Activated effector memory CD4-positive, alpha-beta T cell treated with Interleukin-2 at 50 U/mL for 16 hours (primary cell): ENCODE measurements at places on chromosomes 3 and 15.

DNA sequence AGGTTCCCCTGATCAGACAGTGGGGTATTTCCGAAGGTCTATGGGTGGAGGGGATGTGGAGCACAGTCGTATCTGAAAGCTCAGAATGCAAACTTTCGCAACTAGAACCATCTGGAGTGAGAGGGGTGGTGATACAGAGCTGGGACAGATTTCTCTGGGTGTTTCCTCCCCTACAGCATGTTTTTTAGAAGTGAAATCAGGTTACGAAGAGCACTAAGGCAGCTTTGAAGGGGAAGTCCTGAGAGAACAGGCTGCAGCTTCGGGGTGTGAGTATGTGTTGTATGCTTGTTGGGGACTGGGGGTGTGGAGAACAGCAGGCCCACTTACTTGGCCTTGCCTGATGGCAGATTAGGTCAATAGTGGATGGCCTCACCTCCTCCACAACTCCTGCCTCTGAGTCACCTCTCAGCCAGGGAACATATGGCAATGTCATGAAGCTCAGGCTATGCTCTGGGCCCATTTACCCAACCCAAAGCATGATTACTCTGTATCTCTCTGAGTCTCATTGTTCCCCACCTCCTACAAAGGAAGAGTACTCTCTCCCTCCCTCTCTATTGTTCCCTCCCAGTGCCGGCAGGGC, 107.2 kb upstream of the RASGRP1 start:
- DNase-seq: no peak

DNA sequence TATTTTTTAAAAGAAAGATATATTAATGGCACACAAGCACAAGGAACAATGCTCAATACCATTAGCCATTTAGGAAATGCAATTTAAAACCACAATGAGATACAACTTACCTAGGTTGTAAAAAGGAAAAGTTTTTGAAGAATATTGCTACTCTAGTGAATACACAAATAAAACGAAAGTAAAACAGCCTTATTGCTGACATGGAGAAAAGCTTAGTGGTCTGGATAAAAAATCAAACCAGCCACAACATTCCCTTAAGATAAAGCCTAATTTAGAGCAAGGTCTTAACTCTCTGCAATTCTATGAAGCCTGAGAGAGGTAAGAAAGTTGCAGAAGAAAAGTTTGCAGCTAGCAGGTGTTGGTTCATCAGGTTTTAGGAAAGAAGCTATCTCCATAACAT, 892.7 kb upstream of the ALCAM start:
- DNase-seq: no peak

DNA sequence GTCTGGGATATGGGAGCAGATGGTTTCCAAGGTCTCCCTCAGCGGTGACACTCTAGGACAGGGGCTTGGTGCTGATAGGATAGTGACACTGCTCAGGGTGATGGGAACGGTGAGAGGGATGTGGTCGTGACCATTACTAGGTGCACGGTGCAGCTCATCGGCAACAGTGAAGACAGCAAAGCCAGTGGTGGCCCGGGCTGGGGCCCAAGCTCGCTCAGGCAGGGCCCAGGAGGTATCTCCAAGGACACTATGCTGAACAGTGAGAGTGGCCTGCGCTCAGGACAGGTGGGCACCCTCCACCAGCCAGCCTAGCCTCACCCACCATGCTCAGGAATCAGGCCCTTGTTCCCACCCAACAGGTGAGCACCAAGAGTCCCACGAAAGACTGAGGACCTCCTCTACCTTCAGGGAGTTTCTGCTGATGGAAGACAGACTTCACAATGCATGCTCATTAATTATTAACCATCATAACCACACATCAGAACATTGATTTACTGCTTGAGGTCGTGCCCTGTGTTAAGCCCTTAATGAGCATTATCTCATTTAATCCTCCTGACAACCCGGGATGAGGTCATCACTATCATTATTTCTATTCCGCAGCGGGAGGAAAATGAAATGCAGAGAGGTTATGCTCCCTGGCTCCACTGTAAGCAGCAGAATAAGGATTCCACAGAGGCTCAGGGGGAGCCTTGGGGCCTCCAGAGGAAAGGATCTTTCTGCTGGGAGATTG, 269.4 kb downstream of the UACA start:
- DNase-seq: no peak

DNA sequence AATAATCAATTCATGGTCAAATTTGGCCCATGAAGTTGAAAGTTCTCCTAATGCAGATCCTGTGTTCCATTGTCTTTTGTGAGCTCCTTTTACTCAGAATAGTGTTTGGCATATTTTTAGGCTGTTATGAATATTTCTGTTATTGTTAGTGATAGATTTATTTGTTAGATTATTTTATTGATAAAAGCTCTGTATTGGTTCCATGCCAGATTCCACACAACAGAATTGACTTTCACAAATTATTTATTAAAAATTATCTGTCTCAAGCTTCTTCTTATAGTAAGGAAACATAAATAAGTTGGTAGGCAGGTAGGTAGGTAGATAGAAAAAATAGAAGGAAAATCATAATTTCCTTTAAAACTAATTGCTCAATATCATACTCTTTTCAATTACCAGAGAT, 557.4 kb downstream of the CADM2 start:
- no peak for DNase-seq

DNA sequence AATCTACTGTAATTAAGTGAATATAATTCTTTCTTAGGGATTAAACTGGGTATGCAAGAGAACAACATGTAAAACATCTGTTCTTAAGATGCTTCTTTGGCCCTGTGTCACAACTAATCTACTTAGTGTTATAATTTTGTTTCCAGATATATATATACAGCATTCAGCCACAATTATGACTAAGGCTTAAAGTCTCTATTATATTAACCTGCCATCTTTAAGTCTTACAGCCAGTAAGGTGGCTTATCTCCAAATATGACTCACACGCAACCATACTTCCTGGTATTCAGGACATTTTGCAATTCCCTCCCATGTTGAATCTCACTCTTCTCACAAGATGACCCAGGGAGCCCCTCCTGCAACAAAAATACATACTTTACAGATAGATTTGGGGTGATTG, 6.6 kb upstream of the KBTBD8 start:
- DNase-seq: no peak

DNA sequence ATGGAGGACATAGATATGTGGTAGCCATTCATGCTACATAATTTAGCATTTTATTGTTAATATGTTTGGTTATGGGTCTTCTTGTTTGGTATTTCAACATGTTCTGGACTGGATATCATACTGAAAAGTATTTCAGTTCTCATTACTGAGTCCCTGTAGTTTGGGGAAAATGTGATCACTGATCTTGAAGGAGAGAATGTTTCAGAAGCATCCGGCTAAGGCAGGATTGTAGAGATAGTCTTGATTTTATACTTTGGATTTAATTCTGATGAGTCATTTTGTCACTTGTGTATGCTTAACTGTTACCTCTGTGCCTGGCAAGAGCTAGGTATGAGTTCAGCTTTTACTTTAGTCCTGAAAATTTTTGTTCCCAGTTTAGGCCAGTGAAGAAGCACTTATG, 7.1 kb downstream of the CHD2 start:
- DNase-seq: no peak

DNA sequence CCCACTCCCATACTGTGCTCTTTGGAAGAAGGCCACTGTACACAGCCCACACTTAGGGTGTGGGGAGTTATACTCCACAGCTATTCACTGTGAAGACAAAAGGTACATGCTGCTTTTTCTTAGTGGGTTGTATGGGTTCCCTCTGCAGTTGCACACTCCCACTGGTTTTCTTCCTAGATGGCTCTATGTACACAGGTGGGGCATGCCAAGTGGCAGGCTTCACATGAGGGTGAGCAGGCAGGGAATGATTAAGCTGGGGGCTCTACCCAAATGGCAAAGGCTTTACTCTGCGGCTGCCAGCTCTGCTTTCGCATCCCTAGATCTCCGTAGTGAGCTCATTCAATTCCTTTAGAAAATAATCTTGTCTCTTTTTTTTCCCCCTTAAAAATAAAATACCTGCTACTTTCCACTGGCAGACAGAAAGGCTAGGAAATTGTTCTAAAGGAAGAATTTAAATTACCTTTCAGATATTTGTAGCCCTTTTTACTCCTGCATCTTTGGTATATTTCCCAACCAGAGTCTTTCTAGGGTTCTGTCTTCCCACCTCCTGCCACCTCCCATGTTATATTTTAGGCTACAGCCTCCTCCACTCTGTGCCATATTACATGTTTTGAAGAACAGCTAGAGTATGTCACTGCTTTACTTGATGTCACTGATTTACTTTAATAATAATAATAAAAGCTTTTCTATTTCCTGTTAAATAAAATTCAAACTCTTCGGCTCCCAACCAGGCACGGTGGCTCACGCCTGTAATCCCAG, 8.2 kb downstream of the LARP6 start:
- DNase-seq: no peak

DNA sequence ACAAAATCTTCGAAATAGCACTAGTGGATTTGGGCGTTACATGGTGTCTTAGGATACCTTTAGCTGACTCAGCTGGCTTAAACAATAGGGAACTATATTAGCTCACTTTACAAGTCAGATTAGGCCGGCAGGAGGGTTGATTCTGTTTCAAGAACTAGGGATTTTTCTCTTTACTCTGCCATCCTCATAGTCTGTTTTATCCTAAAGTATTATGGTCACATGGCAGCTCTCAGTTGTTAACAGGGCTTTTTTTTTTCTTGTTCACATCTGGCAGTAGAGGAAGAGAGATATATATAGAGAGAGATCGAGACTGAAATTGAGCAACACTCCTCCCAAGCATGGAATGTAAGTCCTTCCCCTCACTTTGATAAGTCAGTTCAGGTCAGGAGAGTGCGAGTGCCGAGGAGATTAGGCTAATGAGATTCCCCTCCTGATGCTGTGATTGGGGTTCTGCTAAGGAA, 32.9 kb downstream of the CHP1 start:
- DNase-seq: no peak

DNA sequence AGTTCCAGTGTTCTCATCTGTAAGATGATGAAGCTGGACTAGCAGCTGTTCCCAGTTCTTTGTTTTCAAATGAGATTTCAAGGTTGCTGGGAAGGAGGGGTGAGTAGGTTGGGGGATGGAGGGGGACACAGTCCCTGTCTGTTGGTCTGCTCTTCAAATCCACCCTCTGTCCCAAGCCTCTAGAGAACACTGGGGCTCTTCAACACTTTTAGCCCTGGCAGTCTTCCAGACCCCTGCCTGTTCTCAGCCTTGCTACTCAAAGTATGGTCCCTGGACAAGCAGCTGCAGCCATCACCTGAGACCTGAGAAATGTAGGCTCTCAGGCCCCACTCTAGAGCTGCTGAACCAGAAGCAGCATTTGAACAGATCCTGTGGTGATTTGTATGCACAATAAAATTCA, 41.3 kb downstream of the NEK11 start:
- DNase-seq: no peak

DNA sequence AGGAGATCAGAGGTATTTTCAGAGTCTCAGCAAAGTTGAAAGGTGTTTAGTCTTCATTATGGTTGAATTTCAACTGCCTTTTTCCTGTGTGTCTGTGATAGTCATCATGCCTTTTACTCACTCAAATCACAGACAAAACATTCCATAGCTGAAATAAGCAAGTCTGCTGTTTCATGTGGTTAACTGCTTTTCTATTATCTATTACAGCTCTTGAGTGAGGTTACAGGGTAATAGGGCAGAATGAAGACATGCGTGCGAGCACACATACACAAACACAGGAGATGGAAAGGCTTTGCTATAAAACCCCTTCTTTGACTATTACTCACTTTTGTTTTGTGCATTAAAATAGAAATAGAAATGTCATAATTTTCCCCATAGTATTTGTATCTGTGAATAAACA, 192.6 kb upstream of the RARB start:
- DNase-seq: no peak

- DNase-seq: no peak
Measured at GRCh38 chr3:147914532-147914931, 505.4 kb downstream of the ZIC1 start.

- no peak for DNase-seq
Measured at GRCh38 chr15:99098426-99098825, 6.5 kb upstream of the SYNM start.

- no peak for DNase-seq
Measured at GRCh38 chr15:73991260-73991659, 835 bp downstream of the STOML1 start.

GRCh38 chr3:17431004-17431403, 311.4 kb downstream of the TBC1D5 start:
- no peak for DNase-seq

DNA sequence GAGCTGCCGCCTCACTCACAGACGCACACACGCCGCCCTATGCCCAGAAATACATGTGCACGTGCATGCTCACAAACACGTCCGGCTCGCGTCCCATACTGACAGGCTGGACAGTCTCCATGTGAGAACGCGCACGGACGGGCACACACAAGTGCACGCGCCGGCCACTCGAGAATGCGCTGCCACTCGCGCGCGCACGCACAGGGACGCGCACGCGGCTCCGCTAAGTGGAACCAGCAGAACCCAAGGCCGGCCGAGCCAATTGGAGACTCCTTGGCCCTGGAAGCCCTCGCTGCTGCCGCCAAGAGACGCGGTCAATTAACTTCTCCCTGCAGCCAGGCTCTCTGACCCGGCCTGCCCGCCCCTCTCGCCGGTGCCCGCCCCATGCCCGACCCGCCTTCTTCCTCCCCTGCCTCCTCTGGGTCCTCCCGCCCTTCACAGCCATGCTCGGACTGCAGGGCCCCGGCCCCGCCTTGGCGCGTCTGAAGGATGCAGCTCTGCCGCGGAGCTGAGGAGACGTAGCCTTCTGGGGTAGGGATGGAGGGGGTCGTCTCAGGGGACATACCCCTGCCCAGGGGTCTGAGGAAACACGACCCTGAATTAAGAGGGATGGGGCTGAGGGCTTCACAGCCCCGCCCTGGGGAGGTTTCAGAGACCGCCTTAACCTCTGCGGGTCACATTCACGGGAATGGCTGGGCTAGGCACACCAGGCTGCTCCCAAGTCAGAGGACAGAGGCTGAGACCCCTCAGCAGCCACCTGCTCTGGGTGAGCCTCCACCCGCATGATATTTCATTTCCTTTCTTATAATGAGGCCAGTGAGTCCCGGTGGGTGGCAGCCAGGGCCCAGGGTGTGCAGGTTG, 15.0 kb downstream of the PTH1R start:
- no peak for DNase-seq

DNA sequence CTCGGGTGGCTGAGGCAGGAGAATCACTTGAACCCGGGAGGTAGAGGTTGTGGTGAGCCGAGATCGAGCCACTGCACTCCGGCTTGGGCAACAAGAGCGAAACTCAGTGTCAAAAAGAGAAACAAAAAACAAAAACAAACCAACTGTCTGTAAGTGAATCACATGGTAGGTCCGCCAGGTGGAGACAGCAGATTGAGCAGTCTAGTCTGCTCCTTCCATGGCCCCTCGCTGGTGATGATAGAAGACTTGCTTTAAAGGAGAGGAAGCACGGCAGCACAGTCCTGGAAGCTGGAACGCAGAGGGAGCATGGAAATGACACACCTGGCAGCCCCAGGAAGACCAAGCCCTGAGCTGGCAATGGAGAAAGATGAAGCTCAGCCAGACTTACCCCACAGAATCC, 31.4 kb upstream of the MGLL start:
- no peak for DNase-seq
